ENCODE measurements at places on chromosomes 6 and 20.

- no peak for DNase-seq
These were observed 31.5 kb upstream of the EDN1 start for GRCh38 chr6:12258591-12259075.

DNA sequence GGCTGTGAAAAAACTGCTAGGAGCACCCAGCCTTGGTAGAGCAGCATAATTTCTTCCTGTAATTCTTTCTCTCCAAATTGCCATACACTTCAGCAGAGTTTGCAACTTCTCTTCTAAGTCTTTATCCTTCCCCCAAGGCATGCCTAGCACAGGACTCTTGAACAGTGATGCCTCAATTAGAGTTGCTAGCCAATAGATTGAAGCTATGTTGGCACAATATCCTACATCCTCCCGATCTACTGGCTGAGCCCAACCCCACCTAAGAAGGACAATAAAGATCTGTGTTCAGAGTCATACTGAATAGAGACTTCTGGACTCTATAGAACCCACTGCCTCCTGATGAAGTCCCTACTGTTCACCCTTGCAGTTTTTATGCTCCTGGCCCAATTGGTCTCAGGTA is at the start of gene DEFB126:
DEFB126 (plus strand) TSS at position 301 of the 400 bp plus-strand sequence; CDS start at position 340, 39 bp downstream.
- no peak for DNase-seq

GRCh38 chr6:3233321-3233720 is 5.9 kb upstream of the TUBB2B start:
- DNase-seq = no peak

GRCh38 chr6:17703256-17703694 is 3.5 kb downstream of the NUP153 start:
- no peak for DNase-seq

- DNase-seq = peak; percentile 55
These were observed 31.2 kb upstream of the RALGAPA2 start for GRCh38 chr20:20743511-20744169.

GRCh38 chr6:36368921-36369865 is 18.3 kb downstream of the ETV7 start:
- DNase-seq = no peak

GRCh38 chr6:85498596-85499258 is 48.8 kb downstream of the NT5E start:
- DNase-seq = no peak

- no peak for DNase-seq
These were observed 32.0 kb downstream of the GNAS-AS1 start for GRCh38 chr20:58818586-58819285.

All from right kidney (tissue), 9 donors.